ENCODE measurements at places on chromosomes 5 and 9.

- peak; percentile 19 for DNase-seq
These were observed 297.1 kb downstream of the KCTD16 start for GRCh38 chr5:144467792-144468191.

DNA sequence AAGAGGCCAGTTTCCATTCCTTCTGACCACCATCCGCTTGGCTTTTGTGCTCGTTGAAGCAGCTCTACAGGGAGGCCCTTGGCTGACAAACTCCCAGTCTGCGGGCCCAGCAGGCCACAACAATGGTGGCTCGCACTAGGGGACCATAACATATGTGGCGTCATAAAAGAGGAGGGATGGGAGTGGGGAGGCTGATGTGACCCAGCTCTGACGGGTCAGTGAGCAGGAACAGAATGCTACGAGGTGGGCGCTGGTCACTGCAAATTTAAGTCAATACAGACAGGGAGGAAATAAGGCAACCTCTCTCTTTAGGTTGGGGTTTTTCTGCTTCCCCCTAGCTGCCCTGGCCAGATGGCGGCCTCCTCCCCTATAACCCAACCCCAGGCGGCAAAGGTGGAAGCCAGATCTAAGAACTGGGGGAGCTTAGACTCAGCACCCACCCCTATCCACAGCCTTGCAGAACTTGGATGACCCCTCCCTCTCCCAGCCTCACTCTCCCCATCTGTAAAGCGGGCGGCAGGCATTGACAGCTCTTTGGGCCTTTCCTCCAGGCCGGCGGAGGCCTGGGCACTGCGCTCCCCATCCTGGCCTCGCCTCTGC, 778 bp downstream of the FRRS1L start:
- no peak for DNase-seq

- DNase-seq = no peak
These were observed 10.1 kb downstream of the PHF2 start for GRCh38 chr9:93586290-93587057.

DNA sequence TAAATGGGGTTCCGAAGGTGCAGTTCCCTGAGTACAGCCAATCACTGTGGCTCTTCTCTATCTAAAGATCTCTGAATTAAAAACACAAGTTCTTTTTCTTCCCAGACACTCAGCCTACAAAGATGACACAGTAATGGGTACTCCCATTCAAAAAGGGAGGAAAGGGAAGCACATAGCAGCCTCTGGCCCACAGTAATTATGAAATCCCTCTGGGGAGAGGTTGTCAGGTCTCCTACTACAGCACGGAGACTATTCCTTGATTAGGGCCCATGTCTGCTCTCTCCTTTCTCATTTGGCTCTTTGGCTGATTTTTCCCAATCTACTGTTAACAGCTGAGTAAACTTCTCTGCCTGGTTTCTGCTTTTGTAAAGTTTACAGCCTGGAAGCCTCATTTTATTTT, 62.0 kb upstream of the RANBP3L start:
- DNase-seq = no peak

GRCh38 chr5:133494232-133494922, 118.0 kb downstream of the FSTL4 start:
- DNase-seq = no peak

- peak; percentile 65 for DNase-seq
These were observed 66.4 kb downstream of the RETREG1 start for GRCh38 chr5:16550316-16550952.

DNA sequence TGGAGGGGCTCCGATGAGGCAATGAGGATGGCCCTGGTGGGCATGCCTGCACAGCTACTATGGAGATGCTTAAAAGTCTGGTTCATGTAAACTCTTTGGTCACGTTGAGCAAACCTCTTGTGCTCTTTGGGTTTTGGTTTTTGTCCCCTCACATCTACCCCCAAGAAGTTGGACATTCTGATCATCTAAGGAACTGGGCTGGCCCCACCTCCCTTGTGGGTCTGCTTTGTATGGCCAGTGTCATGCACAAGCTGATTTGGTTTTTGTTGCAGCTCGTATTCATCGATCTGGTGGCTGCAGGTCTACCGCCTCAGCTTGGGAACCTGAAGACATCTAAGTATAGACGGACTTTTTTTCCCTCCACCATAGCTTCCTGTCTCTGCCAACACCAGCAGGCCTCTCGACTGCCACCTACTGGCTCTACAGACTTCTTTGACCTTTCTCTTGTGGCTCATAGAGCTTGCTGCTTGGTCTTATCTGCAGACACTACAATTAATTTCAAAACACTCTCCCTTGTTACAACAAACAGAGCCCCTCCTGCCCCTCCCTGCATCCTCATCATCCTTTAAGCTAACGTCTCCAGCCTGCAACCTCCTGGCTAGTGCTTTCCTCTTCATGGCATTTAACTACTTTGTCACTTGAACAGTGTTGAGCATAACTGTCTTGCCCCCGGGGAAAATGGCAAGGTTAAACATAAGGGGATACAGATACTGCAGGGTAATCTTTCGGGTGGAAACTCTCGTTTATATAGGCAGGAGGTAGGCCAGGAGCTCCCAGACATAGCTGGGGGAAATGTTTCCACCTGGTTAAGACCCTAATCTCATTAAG, 34.5 kb downstream of the TSTD2 start:
- peak; percentile 83 for DNase-seq

- no peak for DNase-seq
These were observed 98.0 kb downstream of the PLPPR1 start for GRCh38 chr9:101126556-101126955.

DNA sequence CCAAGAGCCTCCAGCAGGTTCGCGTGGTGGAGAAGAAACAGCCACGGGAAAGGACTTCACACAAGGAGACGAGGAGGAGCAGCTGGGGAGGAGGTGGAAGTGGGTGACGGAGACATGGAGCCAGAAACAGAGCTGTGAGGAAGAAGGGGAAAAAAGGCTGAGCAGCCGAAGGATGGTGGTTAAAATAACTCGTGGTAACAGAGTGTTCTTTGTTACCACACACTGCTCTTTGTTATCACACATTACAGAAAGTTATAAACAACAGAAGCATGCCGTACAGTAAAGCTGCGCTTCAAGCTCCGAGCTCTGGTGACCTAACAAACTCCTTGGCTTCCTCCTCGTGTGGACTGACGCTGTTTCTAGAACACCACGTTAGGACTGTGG, 215.4 kb downstream of the GLIS3 start:
- DNase-seq = no peak

DNA sequence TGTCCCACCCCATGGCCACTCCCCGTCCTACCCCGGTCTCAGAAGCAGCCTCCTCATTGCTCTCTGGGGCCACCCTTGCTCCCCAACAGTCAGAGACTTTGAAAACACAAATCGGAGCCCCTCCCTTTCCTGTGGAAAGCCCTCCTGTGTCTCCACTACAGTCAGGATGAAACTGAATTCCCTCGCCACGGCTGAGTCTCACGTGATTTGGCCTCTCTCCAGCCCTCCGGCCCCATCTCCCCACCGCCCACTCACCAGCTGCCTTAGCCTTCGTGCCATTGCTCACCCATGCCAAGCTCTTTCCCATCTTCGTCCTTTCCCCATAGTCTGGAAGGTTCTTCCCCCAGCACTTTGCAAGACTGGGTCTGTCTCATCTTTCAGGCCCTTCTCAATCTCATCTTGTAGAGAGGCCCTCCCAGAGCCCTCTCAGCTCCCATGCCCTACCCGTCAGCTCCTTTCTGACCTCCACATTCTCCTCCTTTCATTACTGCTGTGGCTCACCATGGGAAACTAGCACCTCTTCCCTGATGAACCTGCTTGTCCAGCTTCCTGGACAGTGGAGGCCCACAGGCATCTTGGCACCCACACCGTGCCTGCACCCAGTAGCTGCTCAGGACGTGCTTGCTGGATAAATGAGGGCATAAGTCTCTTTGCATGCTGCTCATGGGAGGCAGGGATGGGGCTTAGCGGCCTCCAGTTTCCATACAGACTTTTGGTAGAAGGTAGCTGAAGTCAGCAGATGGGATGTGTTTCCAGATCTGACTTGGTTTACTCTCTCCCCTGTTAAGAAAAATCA, 126.4 kb upstream of the COL5A1 start:
- no peak for DNase-seq

- no peak for DNase-seq
These were observed 3.6 kb downstream of the SVEP1 start for GRCh38 chr9:110575945-110576344.
